ENCODE measurements at places on chromosomes 12 and 14. TPM values are rescaled to one million over a fixed set of nuclear protein-coding genes. Genes with fewer than 3 reads are reported as not detected.

Gene RILPL2
- 3.2 TPM for polyA plus RNA-seq

Gene NOVA1
- not detected for polyA plus RNA-seq

Gene IFNG
- polyA plus RNA-seq = not detected

Gene KRT7
- polyA plus RNA-seq = 117 TPM

Gene STK38L
- 19.0 TPM for polyA plus RNA-seq

Gene LRRIQ1
- polyA plus RNA-seq = 0.84 TPM

Gene RNF212B
- not detected for polyA plus RNA-seq

Gene PLEKHG7
- not detected for polyA plus RNA-seq

Gene CDCA4
- 29.8 TPM for polyA plus RNA-seq

Gene PIK3C2G
- polyA plus RNA-seq = 3.7 TPM

Gene ALG10
- 7.5 TPM for polyA plus RNA-seq

Gene TAS2R31
- polyA plus RNA-seq = 0.28 TPM

Gene CLEC4C
- not detected for polyA plus RNA-seq

Measured in keratinocyte (primary cell).